Gastrocnemius medialis (tissue), 4 donors: ENCODE measurements at places on chromosomes 6 and 20. TPM values are rescaled to one million over a fixed set of nuclear protein-coding genes. Genes with fewer than 3 reads are reported as not detected.

FAM162B gene
- 3.4 TPM for total RNA-seq

SPATS1 gene
- not detected for total RNA-seq

MDFI gene
- 1.1 TPM for total RNA-seq

REM1 gene
- total RNA-seq, result 7.5 TPM

CCDC170 gene
- total RNA-seq, result 0.05 TPM

GRCh38 chr6:113361014-113361645, 496.0 kb upstream of the MARCKS start:
- DNase-seq, result no peak

GRCh38 chr6:38501931-38502330, 137.8 kb downstream of the BTBD9 start:
- no peak for DNase-seq

- DNase-seq, result no peak
Observed at GRCh38 chr6:17836293-17836692, 129.6 kb upstream of the NUP153 start.

- DNase-seq, result no peak
Observed at GRCh38 chr6:129539032-129539431, 170.9 kb downstream of the ARHGAP18 start.
